ENCODE measurements at places on chromosomes 1 and 21. TPM values are rescaled to one million over a fixed set of nuclear protein-coding genes. Genes with fewer than 3 reads are reported as not detected.

Gene PGLYRP4
- total RNA-seq, result not detected

Gene TAL1
- total RNA-seq, result 11.0 TPM

Gene NID1
- total RNA-seq, result 238 TPM

Gene C1orf87
- not detected for total RNA-seq

Gene GLUL
- 5,065 TPM for total RNA-seq

Gene RIPPLY3
- total RNA-seq, result not detected

Gene MMP23B
- 17.2 TPM for total RNA-seq

Gene TCEANC2
- total RNA-seq, result 4.2 TPM

Gene DEPDC1
- not detected for total RNA-seq

Gene NHLH1
- total RNA-seq, result 0.42 TPM

Gene SLC30A1
- total RNA-seq, result 33.6 TPM

Gene GSTM5
- 13.1 TPM for total RNA-seq

Gene PLA2G2A
- 453 TPM for total RNA-seq

Gene GLMP
- total RNA-seq, result 78.3 TPM

Gene PRDM16
- 3.9 TPM for total RNA-seq

Gene TCEA3
- total RNA-seq, result 8.3 TPM

Gene PAPPA2
- total RNA-seq, result 0.48 TPM

Gene TTC22
- total RNA-seq, result not detected

Gene RIMS3
- total RNA-seq, result 1.2 TPM

Gene UQCRH
- total RNA-seq, result 255 TPM

Gene RPE65
- total RNA-seq, result not detected

Gene LMX1A
- total RNA-seq, result 0.32 TPM

Gene KLF17
- total RNA-seq, result not detected

Gene L1TD1
- 0.42 TPM for total RNA-seq

Gene CAMSAP2
- 36.4 TPM for total RNA-seq

Gene ANKRD35
- 4.3 TPM for total RNA-seq

Gene LRRIQ3
- 0.71 TPM for total RNA-seq

Gene SPRR2F
- total RNA-seq, result not detected

Gene LCE1C
- total RNA-seq, result not detected

Gene OR2T6
- total RNA-seq, result not detected

Gene DISP3
- total RNA-seq, result not detected

Data from mesenteric fat pad (tissue), 1 donor.